ENCODE measurements at places on chromosomes 2 and 18.

GRCh38 chr2:174585146-174585545 is 12.5 kb downstream of the WIPF1 start:
- no peak for DNase-seq

- DNase-seq, result no peak
Measured at GRCh38 chr18:40878371-40878770, 1076.7 kb upstream of the PIK3C3 start.

DNA sequence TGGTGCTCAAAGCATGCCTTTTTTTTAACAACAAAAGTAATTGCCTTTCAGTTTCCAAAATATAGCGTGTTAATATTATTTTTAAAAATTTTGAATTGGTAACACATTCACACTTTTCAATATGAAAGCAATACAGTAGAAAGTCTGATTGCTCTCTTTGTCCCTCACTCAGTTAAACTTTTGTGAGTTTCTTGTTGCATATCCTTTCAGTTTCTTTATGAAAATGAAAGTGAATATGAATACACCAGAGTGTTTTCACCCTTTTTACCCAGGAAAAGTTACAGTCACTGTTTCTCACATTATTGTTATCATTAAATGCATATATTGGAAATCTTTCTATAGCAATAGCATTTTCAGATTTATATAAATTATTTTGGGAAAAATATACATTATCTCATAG is 377.4 kb upstream of the CRIM1 start:
- DNase-seq, result no peak

GRCh38 chr2:176747506-176747905 is 465.1 kb upstream of the HNRNPA3 start:
- no peak for DNase-seq

- DNase-seq, result no peak
Measured at GRCh38 chr2:62801814-62802523, 96.5 kb downstream of the EHBP1 start.

DNA sequence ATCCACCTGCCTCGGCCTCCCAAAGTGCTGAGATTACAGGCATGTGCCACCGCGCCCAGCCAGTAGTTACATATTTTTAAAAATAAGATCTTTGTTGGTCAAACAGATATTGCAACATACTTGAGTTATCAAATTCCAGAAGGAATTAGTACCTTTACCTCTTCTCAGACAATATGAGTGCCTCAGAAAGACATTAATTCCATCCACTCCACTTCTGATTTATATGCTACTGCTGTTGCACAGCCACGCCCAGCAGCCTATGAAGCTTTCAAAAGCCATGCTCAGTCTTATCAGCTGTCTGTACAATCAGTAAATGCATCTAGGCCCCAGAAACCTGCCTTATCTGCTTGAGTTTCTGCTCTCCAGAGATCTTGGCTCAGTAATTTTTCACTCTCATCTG is 47.8 kb downstream of the MEX3C start:
- no peak for DNase-seq

GRCh38 chr2:152395572-152395971 is 60.6 kb downstream of the FMNL2 start:
- DNase-seq, result no peak

DNA sequence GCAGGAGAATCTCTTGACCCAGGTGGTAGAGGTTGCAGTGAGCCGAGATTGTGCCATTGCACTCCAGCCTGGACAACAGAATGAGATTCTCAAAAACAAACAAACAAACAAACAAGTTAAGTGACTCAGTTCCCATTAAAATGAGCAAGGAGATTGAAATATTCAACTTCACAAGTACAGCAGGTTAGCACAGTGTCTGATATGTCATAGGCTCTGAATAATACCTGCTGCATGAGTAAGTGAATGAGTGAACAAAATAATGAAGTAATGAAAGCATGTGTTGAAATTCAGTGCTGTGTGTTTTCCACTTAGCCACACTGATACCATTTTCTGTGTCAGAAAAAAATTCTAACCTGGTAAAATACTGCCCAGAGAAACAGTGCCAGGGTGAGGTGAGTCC is 41.9 kb upstream of the SETBP1 start:
- DNase-seq, result no peak

DNA sequence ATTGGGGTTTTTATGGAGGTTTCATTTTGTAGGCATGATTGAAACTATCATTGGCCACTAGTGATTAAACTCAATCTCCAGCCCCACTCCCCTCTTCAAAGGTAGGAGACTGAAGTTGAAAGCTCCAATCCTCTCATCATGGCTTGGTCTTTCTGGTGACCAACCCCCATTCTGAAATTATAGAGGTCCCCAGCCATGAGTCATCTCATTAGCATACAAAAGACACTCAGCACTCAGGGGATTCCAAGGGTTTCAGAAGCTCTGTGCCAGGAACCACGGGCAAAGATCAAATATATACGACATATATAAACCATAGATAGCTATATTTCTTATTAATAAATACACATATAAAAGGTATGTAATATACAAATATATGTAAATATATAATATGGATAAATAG is 256.0 kb upstream of the POU3F3 start:
- DNase-seq, result no peak

DNA sequence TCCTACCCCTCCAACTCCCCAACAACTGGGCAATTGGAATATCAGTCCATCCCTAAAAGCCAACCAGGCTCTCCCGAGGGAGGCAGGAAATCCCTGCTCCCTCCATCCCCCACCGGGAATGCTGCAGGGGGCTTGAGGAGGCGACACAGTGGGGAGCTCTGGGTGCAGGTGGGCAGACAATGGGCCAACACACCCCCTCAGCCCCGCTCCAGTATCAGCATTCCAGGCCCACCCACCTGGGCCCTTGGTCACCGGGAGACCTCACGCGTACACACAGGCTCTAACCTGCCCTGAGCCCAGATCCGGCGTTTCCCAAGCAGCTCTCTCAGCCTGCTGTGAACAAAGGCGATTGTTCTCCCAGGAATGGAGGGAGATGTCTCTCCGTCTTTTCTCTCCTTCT is 37.6 kb upstream of the FZD7 start:
- DNase-seq, result no peak

DNA sequence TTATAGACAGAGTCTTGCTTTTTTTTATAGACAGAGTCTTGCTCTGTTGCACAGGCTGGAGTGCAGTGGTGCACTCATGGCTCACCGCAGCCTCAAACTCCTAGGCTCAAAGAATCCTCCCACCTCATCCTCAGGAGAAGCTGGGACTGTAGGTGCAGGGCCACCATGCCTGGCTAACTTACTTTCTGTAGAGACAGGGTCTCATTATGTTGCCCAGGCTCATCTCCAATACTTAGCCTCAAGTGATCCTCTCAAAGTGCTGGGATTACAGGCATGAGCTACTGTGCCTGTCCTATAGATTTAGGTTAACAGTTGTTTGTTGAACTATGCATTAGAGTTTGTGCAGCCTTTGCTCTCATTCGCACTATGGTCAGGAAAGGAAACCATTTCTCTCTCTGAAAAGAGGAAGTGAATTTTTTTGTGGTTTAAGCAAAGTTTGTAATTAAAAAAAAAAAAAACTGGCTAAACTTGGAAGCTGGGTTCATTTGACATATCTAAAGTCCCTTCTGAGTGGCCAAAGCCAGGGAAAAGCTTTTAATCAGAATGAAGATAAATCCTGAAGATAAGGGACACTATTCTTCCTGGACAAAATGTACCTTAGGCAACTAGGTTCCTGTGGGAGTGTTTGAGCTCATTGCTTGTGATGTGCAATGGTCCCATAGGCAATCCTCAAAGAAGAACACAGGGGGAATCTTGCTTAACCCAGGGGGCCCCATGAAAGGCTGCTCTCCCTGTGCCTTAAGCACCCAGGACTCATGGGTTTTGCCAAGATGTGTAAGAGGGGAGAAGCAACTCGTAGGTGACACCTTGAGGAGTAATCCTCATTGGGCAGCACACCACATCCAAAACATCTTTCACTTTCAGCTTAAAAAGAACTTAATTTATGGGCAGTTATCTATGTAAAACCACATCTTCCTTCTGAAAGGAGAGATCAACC is 201.7 kb downstream of the MREG start:
- DNase-seq, result no peak

GRCh38 chr2:233814056-233814835 is 36.1 kb downstream of the MROH2A start:
- DNase-seq, result no peak

DNA sequence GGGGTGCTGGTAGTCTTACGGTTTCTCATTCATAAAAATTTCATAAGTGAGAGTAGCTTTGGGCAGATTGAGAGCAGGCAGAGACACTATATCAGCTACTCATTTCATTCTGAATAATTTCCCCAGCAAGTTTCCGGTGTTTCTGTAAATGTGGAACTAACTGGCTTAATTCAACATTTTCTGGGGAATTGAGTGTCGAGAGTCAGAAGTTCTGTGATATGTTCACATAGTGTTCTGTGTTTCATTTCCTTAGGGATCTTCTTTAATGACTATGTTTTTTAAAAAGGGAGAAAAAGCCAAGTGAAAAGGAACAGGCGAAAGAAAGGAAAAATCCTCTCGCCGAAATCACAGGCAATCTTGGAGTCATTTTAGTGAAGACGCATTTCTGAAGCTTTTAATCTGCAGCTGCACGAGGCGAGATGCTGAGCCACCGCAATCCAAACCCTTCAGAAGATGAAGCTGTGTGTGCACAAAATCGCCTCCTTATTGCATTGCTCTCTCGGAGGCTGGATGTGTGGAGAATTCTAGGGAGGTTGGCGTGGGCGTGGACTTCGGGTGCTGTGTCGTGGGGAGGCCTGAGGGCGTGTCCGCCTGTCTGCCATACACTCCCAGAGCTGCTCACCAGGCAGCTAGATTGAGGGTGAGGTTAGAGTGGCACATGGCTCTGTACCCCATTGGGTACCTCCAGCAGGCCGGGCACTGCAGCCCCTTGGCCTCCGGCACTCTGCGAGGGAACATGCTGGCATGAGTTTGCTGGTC is 38.4 kb upstream of the HDAC4 start:
- no peak for DNase-seq

- peak; percentile 21 for DNase-seq
Measured at GRCh38 chr2:216066230-216066629, 15.4 kb downstream of the PECR start.

- no peak for DNase-seq
Measured at GRCh38 chr2:42793334-42794270, 1.2 kb upstream of the HAAO start.

DNA sequence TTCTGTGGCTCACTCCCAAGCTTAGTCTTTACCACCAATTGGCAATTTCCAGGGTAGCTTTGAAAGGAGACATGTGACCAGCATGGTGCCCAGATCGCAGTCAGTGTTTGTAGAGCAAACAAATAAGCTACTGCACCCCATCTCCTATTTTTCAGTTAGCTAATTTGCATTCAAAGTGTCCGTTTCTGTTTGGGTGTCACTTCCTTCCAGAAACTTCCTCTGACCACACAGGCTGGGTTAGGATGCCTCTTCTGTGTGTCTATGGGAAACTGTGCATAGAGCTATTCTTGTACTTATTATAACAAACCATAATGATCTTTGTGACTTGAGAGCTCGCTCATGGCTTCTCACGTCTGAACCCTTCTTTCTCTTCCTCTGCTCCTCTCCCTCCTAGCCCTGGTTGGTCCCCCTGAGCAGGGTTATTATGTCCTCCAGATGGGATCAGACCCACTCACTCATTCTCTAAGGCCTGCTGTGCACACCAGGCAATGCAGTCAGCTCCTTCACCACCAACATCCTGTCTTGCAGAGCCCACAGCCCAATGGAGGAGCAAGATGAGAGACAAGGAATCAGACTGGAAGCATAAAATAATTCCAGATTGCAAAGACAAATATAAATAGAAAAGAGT is 101.2 kb upstream of the ALK start:
- DNase-seq, result no peak

- DNase-seq, result no peak
Measured at GRCh38 chr2:3681625-3682024, 21.8 kb upstream of the DCDC2C start.

GRCh38 chr2:105876191-105876590 is 131.5 kb downstream of the NCK2 start:
- no peak for DNase-seq

- peak; percentile 76 for DNase-seq
Measured at GRCh38 chr18:9803063-9803697, 82.6 kb upstream of the TXNDC2 start.

- no peak for DNase-seq
Measured at GRCh38 chr2:1781291-1782080, 37.2 kb upstream of the PXDN start.

GRCh38 chr2:118148133-118148532 is 59.9 kb downstream of the INSIG2 start:
- DNase-seq, result no peak

GRCh38 chr2:230885463-230886130 is 20.9 kb downstream of the ITM2C start:
- peak; percentile 60 for DNase-seq

GRCh38 chr2:226701052-226701451 is 98.6 kb downstream of the IRS1 start:
- peak; percentile 99 for DNase-seq

- DNase-seq, result no peak
Measured at GRCh38 chr18:5620289-5620688, 76.5 kb upstream of the EPB41L3 start.

- DNase-seq, result no peak
Measured at GRCh38 chr2:233059797-233060500, at the start of gene INPP5D. Gene INPP5D, plus strand, starts transcription at chr2:233060342. Its CDS starts 137 bp downstream, at chr2:233060479.

DNA sequence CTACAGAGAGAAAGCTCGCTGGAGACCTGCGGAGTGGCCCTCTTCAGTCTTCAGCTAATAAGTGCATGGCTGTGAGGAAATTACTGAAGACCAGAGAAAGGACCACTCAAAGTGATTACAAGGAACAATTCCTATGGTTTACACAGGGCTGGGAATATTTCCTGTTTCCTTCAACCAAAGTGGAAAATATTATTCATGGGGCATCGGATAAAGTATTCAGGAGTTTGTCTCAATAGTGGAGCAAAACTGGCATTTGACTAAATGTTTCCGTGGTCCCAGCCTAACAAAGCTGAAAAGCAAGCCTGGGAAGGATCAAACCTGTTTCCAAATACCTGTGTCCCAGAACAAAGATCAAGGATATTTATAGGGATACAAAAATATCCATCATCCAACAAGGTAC is 32.0 kb upstream of the CNGA3 start:
- DNase-seq, result no peak

- peak; percentile 43 for DNase-seq
Measured at GRCh38 chr2:168920504-168921157, 19.5 kb downstream of the G6PC2 start.

- DNase-seq, result no peak
Measured at GRCh38 chr2:210956101-210956500, 399.7 kb downstream of the CPS1 start.

GRCh38 chr2:95296011-95296410 is 1.1 kb upstream of the KCNIP3 start:
- DNase-seq, result no peak

GRCh38 chr2:151051574-151052220 is 210.0 kb downstream of the RBM43 start:
- peak; percentile 64 for DNase-seq

GRCh38 chr2:47568164-47568850 is 165.4 kb downstream of the MSH2 start:
- no peak for DNase-seq

GRCh38 chr2:169828141-169828811 is 1.0 kb downstream of the UBR3 start:
- peak; percentile 52 for DNase-seq

DNA sequence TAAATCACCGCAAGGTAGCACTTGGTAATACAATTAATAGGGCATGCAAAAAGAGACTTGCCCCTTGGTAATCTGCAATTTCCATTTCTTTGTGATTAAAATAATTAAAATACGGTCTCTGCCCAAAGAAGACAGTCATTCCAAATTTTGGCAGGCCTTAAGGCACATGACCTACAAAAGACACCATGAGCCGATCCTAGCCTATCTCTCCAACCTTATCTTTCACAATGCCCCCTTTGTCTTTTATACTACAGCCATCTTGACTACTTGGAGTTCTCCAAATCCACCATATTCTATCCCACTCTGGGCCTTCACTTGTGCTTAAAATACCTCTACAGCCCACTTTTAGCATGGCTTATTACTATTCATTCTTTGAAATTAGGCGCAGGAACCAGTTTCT is 23.3 kb downstream of the CFAP210 start:
- DNase-seq, result no peak
